CD4-positive, alpha-beta T cell treated with Interferon gamma for 1 hour (primary cell): ENCODE measurements at places on chromosomes 12 and 14.
A peak's percentile ranks its signal among the peaks of the same experiment; 100 is the strongest.

- DNase-seq, result peak; percentile 46
These were observed 14.4 kb upstream of the MLXIP start for GRCh38 chr12:122064025-122064777.

- DNase-seq, result no peak
These were observed 40.2 kb downstream of the STAB2 start for GRCh38 chr12:103627189-103627855.

- no peak for DNase-seq
These were observed 253.8 kb upstream of the GARIN6 start for GRCh38 chr12:99393763-99394162.

DNA sequence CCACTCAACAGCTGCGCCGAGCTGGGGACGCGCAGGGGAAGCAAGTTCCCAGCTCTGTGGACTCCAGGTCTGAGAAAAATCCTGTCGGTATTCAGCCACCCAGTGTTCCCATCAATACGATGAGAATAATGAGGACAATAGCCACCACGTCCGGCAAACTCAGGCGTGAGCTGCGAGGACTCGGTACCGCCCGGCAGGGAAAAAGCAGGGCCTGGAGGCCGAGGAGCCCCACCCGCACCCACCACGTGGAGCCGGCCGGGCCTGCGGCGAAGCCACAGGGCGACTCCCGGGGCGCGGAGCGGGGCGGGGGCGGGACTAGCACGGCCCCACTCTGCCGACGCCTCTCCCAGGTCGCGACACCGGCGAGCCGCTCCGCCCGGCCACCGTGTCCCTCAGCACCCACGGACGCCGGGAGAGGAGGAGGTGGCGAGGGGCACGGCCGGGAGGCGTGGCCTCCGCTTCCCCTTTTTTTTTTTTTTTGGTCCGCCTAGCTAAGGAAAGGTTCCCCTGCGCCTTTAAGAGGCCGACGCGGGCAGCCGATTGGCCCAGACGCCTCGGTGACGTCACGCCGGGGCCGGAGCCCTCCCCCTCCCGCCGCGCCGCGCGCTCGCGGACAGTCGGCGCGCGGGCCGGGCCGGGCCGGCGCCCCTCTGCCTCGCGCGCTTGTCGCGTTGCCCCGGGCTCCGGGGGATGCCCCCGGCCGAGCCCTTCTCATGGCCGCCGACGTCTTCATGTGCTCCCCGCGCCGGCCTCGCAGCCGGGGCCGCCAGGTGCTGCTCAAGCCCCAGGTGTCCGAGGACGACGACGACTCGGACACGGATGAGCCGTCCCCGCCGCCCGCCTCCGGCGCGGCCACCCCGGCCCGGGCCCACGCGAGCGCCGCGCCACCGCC is at the start of gene MLXIP:
Gene MLXIP, plus strand, starts transcription at position 616 of the 892 bp plus-strand sequence. Its CDS starts 98 bp downstream, at position 714.
- DNase-seq, result peak; percentile 89

DNA sequence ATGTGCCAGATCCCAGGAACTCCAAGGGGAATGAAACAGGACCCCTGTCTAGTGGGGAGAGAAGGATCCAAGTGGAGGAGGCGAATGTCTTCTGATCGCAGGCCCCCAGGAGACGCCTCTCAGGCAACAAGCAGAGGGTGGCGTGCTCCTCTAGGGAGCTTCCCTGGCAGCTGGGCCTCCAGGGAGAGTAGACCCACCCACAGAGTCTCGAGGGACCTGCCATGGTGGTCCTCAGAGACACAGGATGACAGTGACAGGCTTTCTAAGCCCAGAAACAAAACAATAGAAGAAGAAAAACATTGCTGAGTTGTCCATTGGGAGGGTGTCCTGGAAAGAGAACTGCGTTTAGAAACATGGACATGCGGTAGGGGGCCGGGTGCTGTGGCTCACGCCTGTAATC is 140.6 kb upstream of the MAP1LC3B2 start:
- no peak for DNase-seq

- no peak for DNase-seq
These were observed 431.8 kb downstream of the SLC6A15 start for GRCh38 chr12:84480803-84481202.

DNA sequence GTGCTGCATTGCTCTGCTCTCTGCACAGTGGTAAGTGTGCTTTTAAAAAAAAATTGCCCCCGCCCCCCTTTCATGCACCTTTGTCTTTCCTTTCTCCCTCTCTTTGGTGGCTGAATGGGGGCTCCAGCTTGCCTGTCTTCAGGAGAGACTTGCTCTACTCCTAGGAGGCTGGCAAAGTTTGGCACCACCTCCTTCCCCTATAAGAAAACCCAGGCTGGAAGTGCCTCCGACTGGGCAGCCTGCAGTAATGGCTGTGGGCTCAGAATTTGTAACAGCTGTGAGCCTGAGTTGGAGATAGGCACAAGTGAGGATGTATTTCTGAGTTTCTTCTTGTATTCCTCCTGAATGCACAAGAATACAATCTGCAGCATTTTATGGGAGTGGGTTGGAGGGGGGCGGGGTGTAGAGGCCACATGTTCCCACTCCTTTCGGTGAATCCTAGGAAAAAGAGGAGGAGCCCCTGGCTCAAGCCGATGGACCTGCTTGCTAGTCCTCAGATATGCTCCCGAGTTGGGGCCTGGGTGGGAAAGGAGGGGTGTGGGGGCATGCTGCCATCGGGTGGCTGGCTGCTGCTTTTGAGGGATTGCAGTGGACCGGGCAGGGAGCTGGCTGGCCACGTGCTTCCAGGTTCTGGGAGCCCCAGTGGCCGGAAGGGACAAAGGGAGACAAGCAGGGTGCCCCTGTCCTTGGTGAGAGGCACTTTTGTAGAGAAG is 124.3 kb downstream of the TSPAN9 start:
- DNase-seq, result no peak

DNA sequence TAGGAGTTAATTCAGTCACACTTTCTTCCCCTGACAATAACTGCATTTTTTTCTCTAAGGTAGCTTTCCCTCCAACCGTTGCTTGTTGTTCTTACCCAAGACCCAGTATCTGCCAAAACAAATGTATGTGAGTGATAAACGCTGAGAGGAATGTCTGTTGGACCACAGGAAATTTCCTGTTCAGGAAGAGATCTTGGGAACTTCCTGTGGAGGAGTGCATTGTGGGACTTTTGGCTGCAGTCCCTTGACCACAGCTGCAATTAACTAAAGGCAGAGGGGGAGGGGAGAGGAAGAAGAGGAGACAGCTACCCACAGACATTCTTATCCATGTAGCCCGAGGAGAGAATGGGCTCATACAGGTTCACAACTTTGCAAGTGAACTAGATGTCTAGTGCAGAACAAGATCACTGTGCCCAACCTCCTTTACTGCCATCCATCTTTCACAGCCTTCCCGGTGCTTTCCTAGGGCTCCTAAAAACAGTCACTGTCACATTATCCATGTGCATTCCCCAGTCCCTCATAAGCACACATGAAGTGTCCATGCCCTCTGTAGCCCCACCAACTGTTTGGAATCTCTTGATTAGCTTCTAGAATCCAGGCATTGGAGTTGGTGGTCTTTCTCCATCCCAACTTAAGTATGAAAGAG is 149.5 kb downstream of the ETV6 start:
- no peak for DNase-seq

DNA sequence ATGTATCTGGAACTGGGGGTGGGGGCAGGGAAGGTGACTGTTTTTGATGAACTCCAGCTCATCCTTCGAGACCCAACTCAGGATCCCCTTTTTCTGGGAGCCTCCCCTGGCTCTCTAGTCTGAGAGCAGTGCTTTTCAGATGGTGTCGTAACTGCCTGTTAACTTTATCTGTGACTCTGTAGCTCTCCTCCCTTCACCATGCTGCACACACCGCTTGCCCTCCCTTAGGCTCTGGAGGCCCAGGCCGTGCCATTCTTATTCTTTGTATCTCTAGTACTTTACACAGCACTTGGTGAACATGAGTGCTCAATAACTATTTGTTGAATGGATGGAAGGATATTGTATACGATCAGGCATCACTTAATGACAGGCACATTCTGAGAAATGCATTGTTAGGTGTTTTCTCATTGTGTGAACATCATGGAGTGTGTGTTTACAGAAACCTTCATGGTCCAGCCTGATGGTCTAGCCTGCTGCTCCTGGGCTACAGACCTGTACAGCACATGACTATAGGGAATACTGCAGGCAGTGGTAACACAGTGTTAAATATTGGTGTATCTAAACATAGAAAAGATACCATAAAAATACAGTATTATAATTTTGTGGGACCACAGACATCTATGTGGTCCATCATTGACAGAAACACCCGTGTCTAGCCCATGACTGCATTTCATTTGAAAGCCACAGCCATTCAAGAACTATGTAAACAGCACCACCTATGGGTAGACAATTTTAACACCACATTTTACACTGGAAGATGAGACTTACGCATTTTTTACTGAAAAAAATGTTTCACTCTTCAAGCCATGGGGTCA is 91.8 kb downstream of the EML1 start:
- no peak for DNase-seq

- no peak for DNase-seq
These were observed 20.9 kb downstream of the RNASE9 start for GRCh38 chr14:20539906-20540305.

DNA sequence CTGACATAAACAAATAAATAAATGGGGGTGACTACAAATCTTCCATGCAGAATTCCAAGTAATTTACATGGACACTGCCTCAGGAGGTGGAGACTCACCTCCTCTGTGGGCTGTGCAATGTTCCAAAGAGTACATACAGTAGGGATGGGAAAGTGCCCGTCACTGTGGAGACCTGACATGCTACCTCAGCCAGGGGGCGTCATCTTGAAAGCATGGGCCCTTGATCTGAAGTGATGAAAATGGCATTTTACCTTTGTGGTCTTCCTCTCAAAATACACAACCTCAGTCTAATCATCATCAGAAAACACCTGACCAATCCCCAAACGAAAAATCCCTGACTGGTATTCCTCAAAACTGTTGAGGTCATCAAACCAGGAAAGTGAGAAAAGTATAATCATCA is 48.4 kb downstream of the ANAPC7 start:
- peak; percentile 19 for DNase-seq

GRCh38 chr12:77696183-77696582 is 134.5 kb upstream of the NAV3 start:
- DNase-seq, result no peak

- no peak for DNase-seq
These were observed 2.6 kb upstream of the PLEKHG3 start for GRCh38 chr14:64701660-64702059.

- no peak for DNase-seq
These were observed 216.3 kb upstream of the FLRT2 start for GRCh38 chr14:85313560-85314207.

GRCh38 chr14:51547701-51548100 is 104.0 kb upstream of the FRMD6 start:
- no peak for DNase-seq

GRCh38 chr12:69274861-69275260 is 35.5 kb downstream of the CPSF6 start:
- no peak for DNase-seq

DNA sequence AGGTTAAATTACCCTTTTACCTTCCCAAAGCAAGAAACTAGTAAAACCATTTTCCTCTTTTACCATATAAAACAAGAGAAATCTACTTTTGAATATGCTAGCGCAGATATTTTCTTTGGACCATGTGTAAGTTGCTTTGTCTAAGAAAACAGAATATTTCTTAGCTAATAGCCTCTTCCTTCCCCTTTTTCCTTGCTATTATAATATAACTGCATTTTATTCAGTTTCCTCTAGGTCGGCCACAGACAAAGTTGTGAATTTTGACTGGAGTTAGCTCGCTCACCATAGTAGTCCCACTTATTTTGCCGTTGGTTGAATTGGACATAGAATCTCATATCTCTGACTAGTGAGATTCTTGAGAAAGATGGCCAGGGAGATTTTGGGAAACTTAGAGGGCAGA is 115.6 kb downstream of the PLEKHA5 start:
- DNase-seq, result no peak

GRCh38 chr14:20733684-20734429 is 11.8 kb upstream of the EDDM3A start:
- no peak for DNase-seq

DNA sequence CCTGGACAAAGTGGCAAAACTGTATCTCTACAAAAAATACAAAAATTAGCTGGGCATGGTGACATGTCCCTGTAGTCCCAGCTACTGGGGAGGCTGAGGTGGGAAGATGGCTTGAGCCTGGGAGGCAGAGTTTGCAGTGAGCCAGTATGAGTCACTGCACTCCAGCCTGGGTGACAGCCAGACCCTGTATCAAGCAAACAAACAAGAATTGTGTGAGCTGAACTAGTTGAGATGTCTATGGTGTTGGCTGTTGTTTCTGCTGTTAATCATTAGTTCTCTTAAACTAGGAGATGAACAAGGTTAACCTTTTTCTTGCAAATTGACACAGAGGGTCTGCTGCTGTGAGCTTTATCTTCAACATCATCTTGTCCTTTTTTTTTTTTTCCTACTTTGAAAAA is 23.6 kb downstream of the RASSF3 start:
- no peak for DNase-seq

DNA sequence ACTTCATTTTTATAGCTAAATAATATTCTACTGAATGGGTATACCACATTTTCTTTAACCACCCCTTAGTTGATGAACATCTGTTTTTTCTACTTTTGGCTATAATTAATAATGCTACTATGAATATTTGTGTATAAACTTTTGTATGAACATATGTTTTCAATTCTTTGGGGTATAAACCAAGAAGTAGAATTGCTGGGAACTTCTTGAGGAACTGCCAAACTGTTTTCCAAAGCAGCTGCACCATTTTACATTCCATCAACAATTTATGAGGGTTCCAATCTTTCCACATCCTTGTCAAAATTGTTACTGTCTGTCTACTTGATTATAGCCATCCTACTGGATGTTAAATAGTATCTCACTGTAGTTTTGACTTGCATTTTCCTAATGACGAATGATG is 221.8 kb downstream of the PRKD1 start:
- no peak for DNase-seq

DNA sequence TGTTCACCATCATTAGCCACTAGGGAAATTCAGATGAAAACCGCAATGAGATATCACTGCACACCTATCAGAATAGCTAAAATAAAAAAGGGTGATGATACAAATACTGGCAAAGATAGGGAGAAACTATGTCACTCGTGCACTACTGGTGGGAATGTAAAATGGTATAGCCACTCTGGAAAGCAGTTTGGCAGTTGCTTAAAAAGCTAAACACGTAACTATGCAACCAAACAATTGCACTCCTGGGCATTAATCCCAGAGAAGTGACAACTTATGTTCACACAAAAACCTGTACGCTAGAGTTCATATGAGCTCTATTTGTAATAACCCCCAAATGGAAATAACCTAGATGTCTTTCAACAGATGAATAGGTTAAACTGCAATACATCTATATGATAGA is 35.4 kb downstream of the GPR135 start:
- no peak for DNase-seq

- no peak for DNase-seq
These were observed 11.7 kb downstream of the ZCCHC8 start for GRCh38 chr12:122489038-122489437.

- DNase-seq, result no peak
These were observed 7.7 kb upstream of the SERPINA6 start for GRCh38 chr14:94330857-94331256.

DNA sequence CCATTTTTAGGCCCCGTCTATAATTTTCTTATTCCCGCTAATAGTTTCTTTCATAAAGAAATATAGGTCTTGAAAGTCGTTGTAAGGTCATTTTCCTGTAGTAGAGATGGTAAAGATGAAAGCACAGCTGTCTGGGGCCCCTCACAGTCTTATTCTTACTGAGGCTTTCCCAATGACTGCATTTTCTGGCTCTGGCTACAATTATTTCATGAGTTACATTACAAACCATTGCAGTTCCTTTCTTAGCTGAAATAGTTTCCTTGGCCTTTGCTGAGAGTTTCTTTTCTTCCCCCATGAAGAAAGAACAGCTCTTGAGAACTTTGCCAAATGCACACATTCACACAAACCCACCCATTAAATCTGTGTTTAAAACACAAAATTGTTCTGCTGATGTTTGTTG is 113.0 kb downstream of the DYRK2 start:
- no peak for DNase-seq
